ENCODE measurements at places on chromosomes 6 and 20.

DNA sequence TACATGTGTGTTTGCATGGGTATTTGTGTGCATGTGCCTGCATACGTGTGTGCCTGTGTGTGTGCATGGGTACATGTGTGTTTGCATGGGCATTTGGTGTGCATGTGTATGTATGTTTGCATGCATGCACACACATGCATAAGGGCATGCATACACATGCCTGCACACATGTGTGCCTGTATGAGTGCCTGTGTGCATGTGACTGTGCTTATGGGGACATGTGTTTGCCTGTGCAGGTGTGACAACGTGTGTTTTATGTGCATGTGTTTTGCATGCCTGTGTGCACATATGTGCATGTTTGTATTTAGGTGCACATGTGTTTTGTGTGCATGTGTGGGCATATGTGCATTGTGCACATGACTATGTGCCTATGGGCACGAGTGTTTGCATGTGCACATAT lies 165.7 kb downstream of the ERMARD start:
- no peak for DNase-seq

DNA sequence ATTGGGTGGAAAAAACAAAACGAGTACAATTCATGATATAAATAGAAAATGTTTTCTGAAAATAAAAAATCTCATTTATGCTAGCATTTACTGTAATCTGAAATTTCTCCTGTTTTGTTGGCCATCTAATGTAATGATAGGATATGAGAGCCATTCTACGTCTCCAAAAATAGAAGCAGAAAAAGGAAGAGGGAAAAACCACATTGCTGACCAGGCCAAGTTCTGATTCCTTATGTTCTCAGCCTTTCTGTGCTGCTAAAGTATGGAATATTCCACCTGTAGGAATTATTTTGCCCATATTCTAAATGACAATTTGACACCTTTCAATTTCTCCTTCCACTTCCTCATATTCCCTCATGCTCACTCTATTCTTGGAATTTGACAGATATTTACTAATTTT lies 110.2 kb downstream of the TBXT start:
- DNase-seq: no peak

GRCh38 chr6:78993955-78994354 lies 84.1 kb downstream of the PHIP start:
- DNase-seq: no peak

DNA sequence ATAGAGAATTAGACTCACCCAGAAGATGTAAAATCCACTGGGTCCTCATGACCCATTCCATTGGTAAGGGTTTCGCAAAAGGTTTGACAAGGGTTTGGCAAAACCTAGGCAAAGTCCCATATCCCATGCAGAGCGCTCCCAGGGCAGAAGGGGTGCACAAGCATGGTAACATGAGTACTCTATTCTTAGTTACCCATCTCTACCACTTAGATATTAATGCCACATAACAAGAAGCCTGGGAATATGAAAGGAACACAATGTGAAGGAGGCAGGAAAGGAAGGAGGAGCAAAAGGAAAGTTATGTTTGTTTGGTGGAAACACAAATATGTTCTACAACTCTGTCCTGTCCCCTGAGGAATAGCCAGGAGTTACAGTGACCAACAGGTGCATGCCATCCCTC lies 163.1 kb downstream of the FAXC start:
- no peak for DNase-seq
